CD4-positive, alpha-beta T cell (primary cell): ENCODE measurements at places on chromosomes 12 and 14.

- no peak for DNase-seq
These were observed 36.2 kb upstream of the FZD10 start for GRCh38 chr12:130126023-130126432.

GRCh38 chr12:7497661-7498060 is 5.9 kb downstream of the CD163 start:
- no peak for DNase-seq

DNA sequence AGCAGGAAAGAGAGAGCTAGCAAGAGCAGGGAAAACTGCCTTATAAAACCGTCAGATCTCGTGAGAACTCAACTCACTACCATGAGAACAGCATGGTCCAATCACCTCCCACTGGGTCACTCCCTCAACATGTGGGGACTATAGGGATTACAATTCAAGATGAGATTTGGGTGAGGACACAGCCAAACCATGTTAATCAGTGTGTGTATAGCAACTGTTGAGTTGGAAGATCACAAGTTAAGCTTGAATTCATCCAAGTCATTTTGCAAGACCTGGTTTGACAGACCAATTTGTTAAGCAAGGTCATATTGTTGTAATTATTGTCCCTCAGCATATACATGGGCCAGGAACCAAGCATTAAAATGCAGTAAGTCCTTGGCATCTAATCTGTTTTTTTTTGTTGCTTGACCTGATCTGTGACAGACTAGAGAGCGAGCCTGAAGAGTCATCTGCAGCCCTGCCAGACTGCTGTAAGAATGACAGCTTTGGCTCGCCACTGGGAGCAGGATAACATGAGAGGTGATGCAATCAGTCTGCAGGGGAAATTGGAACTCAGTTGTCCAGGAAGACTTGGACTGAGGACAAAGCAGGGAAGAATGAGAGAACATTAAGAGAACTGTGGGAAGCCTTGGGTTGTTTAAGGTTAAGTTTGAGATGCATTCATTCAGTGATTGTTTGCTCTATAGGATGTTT is 297.6 kb upstream of the SEL1L start:
- DNase-seq = no peak

DNA sequence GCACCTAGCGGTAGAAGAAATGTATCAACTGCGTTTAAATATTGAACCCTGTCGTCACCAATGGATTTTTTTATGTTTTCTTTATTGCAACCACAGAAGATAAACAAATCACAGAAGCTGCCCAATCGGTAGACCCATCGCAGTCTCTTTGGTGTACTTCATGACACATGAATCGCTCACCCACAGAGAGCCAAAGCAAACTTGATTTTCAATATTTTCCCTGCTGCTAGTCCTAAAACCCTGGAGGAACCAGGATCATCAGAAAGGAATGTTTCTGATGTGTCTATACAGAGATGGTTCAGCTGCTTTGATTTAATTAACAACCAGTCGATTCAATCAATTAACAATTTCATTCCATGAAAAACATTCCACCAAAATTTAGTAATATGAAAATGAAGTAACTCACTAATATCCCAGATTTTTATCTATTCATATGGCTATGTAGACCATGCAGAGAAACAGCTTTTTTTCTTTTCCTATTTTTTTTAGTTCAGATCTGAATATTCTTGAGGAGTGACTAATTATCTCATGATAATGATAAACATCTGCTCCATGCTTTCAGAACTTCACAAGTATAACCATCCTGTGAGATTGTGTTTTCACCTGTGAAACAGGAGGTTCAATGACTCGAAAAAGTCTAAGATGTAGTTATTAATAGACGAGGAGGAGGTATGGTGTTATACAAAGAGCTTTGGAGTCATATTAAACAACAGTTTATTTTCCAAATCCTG is 46.1 kb downstream of the DIO2 start:
- no peak for DNase-seq

DNA sequence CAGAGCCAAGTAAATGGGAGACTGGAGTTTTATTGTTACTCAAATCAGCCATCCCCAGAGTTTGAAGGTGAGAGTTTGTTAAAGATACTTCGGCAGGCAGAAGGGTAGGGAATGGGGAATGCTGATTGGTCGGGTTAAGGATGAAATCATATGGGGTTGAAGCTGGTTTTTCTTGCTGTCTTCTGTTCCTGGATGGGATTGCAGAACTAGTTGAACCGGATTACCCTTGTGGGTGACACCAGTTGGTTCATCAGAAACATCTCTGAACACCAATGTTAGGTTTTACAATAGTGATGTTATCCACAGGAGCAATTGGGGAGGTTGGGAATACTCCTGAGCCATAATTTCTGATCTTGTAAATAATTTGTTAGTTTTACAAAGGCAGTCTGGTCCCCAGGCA is 18.7 kb upstream of the SMCO2 start:
- no peak for DNase-seq

GRCh38 chr12:50923361-50924130 is 28.8 kb upstream of the HIGD1C start:
- DNase-seq = no peak

DNA sequence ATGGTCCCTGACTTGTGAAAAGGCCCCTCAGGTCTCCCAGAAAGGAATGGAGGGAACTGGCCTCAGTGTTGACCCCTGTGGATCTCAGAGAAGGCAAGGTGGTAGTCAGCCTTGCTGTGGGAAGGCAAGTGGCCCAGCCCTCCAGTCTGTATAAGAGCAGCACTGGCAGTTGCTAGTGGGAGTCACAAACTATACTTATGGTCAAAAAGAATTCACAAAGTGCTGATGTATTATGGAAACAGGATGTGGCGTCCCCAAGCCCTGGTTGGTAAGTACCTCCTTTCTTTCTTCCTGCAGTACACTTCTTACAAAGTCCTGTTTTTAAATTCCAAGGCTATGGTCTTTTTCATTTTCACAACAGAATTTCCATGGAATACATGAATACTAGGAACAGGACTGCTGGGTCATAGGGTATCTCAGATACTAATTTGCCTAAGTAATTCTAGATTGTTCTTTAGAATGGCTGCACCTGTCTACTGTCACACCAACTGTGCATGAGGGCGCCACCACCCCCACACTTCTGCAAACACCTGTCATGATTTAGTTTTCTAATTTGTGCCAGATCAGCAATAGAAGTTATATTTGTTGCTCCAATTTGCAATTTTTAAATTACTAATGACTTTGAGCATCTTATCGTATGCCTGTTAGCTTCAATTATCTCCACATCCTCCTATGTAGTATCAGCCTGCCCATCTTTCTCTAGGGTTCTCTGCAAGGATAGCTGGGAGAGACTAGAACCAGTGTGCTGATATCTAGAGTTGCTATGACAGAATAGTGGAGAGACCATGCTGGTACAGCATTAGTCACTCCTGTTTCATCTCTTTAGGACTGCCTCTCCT is 40.7 kb upstream of the TMEM263 start:
- DNase-seq = no peak

DNA sequence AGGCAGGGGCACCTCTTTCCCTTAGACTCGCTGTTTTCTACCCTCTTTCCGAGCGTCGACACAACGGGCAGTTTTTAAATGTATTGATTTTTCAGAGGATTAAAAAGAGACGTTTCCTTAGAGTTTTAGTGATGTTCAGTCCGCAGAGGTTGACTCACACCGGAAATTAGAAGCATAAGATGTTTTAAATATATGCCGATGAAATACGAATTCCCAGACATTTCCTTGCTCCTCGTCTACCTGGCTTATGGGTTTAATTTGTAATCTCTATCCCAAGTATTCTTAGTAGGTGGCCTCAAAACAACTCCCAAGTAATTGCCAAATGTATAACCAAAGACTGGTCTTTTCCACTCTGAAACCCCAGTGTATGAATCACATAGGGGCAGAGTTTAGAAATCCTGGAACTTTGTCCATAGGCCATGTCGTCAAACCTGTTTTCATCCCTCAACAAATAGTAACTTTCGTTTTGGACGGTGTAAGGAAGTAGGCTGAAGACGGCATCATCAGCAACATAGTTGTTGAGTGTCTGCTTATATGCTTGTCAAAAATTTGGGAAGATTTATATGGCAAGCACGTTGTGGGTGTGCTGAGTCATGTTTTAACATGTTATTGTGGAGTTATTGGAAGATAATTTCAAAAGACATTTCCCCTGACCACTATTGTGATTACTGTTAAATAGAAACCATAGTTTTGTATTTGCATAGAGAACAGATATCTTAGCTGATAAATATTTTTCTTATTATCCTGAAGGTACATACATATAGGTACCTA is 824 bp downstream of the TBK1 start:
- DNase-seq = no peak

DNA sequence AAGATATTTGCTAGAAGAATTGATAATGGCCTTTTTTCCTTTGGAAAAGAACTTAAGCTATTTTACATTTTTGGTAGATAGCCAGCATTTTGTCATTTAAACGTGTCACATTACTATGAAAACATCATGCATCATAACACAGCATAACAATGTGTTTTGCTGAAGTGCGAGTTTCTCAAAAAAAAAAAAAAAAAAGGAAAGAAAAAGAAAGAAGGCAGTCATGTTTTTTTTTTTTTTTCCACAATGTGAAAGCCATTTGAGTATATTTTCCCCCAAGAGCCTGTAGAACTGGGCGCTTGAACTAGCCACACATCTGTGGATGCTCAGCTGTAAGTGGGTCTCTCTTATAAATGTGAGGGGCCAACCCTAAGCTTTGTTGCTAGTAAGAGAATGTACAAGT is 300.1 kb downstream of the AKAP6 start:
- DNase-seq = no peak

GRCh38 chr14:22255017-22255950 is 333.7 kb downstream of the DAD1 start:
- no peak for DNase-seq

- no peak for DNase-seq
These were observed 96.2 kb downstream of the PTPRB start for GRCh38 chr12:70540996-70541395.

DNA sequence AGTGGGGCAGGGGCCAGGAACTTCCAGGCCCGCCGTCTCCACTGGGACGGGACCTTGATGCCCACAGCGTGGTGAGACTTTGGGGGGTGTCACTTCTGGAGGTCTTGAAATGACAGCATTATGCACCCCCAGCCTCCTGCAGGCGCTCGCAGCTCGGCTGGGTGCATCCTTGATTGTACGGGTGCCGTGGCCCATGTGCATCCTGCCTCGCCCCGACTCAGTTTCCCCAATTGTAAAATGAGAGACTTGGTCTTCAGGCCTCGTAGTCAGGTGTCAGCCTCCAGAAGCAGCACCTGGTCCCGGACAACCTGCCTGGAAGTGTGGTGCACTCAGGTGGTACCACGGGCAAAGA is 8.9 kb upstream of the PUS1 start:
- DNase-seq = no peak
